LHCN-M2 (cell line): ENCODE measurements at places on chromosomes 7 and 10. TPM values are rescaled to one million over a fixed set of nuclear protein-coding genes. Genes with fewer than 3 reads are reported as not detected.

Gene ZNF488
- total RNA-seq = 0.11 TPM in 1 of 2 replicates, not detected in the other

Gene PCBD1
- 23.0 and 32.4 TPM in 2 replicates for total RNA-seq

Gene DNAJC1
- 23.4 and 35.8 TPM in 2 replicates for total RNA-seq

GRCh38 chr10:31058795-31059703 is 27.4 kb upstream of the ZNF438 start:
- no peak for DNase-seq

DNA sequence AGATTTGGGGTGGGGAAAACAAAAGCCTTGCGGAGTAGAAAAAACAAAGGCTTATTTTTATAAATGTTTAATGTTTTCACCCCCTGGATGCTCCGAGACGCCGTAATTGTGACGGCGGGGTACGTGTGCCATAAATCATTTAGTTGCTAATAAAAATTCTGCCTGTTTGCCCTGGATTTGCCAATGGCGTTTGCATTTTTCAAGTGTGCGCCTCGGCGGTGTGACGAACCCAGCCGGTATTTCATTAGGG is 2.5 kb upstream of the TNRC18 start:
- DNase-seq = peak; percentile 75

GRCh38 chr10:116673866-116674265 is 53.1 kb downstream of the PNLIPRP2 start:
- DNase-seq = no peak

- no peak for DNase-seq
Measured at GRCh38 chr10:35424680-35425285, 88.5 kb downstream of the CCNY start.
